A549 treated with AZD2906 at 1 μM for 4 hours (cell line): ENCODE measurements at places on chromosomes 3 and 15. TPM values are rescaled to one million over a fixed set of nuclear protein-coding genes. Genes with fewer than 3 reads are reported as not detected.

The STX19 gene
- total RNA-seq: 0.13 TPM in 1 of 5 replicates, not detected in the others

The BLM gene
- total RNA-seq: 12.1 to 13.6 TPM (median 12.9 TPM) in 5 replicates

The CAMK2N2 gene
- total RNA-seq: 0.69 to 1.8 TPM (median 1.4 TPM) in 5 replicates

The REC114 gene
- total RNA-seq: not detected in 5 replicates

The KCNH8 gene
- total RNA-seq: not detected in 5 replicates

The LRRC34 gene
- total RNA-seq: not detected in 5 replicates

The CHRNA7 gene
- 4.3 to 4.9 TPM (median 4.5 TPM) in 5 replicates for total RNA-seq
